ENCODE measurements at places on chromosomes 13 and 19.

- no peak for DNase-seq
These were observed 38.0 kb downstream of the KCTD4 start for GRCh38 chr13:45162821-45163220.

- no peak for DNase-seq
These were observed 538.4 kb upstream of the PCDH20 start for GRCh38 chr13:61954092-61954491.

DNA sequence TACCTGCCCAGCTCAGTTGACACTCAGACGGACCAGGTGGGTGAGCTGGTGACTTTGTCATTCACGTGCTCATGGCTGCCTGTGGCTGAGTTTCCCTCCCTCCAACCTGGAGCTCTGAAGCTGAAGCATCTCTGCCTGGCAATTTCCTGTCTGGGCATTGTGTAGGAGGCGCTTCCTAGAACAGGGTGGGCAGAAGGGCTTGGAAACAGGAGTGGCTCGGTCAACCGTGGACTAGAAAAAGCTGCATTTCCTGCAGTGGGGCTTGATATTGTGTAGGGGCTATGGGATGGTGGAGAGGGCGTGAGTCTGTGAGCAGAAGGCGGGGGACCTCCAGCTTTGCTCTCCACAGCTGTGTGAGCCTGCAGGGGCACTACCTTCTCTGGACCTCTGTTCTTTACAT lies 278.3 kb downstream of the TEX29 start:
- no peak for DNase-seq

DNA sequence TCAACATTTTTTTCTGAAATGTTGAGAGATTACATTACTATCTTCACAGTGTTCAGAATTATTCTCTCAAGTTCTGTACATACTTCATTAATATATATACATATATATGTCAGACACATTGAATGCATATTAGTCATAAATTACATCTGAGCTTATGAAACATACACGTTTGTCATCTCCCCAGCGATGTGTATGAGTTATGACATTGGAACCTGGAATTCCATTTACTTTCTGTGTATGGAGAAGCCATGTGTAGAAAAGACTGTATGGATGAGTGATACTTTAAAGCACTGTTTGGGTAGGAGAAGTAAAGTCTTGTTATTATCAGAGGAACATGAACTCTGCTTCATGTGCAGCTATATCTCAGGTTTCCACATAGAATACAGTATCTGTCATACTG lies 167.2 kb downstream of the FGF14 start:
- DNase-seq = no peak

- DNase-seq = no peak
These were observed 1374.8 kb downstream of the PCDH9 start for GRCh38 chr13:65855242-65855805.

- no peak for DNase-seq
These were observed 115.2 kb upstream of the SOX21 start for GRCh38 chr13:94827566-94827965.

- no peak for DNase-seq
These were observed 41.4 kb downstream of the SLC7A9 start for GRCh38 chr19:32828139-32828538.

GRCh38 chr13:112657850-112658445 lies 31.9 kb upstream of the ATP11A start:
- DNase-seq = no peak

DNA sequence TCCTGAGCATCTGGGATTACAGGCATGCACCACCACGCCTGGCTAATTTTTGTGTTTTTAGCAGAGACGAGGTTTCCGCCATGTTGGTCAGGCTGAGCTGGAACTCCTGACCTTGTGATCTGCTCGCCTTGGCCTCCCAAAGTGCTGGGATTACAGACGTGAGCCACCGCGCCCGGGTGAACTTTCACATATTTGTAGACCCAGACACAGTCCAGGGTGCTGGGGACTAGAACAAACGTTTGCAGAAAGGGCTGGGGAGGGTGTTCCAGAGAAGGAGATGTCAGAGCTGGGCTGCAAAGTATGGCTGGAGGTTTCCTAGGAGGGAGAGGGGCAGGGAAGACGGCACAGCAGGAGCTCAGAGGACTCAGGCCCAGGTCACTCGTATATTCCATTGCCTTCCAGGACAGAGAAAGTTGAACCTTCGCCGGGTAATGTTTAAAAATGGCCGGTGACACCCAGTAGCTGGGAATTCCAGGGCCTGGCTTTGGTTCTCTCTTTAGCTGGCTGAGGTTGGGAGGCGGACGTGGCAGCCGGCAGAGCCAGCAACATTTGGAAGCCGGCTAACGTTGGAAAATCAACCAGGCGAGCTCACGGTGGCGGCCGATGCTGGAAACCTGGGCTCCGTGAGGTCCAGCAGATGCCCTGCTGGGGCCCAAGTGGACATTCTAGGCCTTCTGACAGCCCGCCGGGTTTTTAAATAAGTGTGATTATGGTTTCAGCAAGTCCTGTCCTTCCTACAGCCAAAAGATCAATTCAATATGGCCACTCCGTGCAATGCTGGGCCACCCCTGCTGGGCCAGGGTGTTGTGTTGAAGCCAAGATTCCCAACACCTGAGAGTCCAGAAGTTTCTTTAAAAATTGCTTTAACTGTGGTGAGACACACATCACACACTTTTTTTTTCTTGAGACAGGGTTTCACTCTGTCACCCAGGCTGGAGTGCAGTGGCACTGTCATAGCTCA lies 41.5 kb downstream of the NFIC start:
- no peak for DNase-seq

All from stimulated activated CD4-positive, alpha-beta T cell treated with anti-CD3 and anti-CD28 coated beads, Interleukin-12 subunit alpha, Interleukin-12 subunit beta, amount 100 ng/mL, for 48 hours (primary cell).